AG08395 (cell line): ENCODE measurements at places on chromosomes 3 and 15.

GRCh38 chr15:57945616-57946015, 119.9 kb downstream of the ALDH1A2 start:
- no peak for DNase-seq

DNA sequence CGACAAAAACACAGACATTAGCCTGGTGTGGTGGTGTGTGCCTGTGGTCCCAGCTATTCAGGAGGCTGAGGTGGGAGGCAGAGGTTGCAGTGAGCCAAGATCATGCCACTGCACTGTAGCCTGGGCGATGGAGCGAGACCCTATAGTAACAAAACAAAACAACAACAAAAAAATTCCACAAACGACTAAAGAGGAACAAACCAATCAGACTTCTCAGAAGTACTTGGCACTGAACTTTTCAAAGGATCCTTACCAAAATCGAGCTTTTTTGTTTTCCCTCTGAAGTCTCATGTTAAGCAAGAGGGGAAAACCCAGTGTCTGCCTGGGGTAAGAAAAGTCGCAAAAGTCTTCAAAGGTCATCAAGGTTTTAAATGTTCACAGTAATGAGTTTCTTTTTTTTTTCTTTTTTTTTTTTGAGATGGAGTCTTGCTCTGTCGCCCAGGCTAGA, 30.1 kb upstream of the TFRC start:
- no peak for DNase-seq

- peak; percentile 5 for DNase-seq
Measured at GRCh38 chr3:29763115-29763514, 482.2 kb downstream of the RBMS3 start.

DNA sequence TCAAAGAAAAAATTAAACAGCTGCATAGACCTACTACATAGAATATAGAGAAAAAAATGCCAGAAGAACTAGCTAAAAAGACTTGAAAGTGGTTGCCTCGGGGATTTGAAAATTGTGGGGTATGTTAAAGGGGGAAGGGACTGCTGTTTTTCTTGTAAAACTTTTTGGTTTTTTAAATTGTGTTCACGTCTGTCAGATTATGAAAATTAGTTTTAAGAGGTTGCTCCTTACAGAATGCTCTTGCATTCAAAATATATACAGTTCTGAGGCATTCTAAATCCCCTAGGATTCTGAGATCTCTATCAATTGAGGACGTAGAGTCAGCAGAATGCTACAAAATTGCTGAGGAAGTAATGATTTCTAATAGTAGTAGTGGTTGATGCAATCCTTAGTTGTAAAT, 28.6 kb downstream of the PIAS1 start:
- no peak for DNase-seq

DNA sequence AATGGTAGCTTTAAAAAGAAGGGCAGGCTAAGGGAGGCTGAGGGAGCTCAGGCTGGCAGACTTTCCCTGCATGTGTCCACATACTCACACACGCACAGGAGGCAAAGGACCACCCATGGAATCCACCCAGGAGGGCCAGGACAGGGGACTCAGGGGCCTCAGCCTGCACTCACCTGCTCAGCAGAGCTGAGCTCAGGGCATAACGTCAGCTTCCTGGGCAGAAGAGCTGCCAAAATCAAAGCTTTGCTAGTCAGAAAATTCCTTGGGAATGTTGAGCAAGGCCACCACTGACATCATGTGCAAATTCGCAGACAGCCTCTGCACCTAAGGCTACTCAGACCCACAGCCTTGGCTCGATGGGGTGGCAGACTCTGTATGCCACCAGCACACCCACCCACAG, 16.4 kb upstream of the ALAS1 start:
- peak; percentile 79 for DNase-seq

DNA sequence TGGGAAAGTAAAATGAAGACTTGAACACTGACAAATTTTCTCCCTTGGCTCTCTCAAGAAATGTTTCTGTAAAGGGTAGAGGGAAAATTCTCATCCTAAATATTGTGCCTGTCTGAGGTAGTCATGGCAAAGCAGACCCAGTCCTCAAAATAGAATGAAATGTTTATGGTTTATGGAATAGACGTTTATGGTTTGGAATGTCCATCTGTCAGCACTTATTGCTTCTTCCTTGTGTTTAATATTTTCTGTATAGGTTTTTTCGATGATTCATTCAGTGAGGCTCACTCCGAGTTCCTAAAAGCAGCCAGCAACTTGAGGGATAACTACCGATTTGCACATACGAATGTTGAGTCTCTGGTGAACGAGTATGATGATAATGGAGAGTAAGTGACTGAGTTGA, 13.9 kb downstream of the ELL3 start:
- DNase-seq, result no peak

GRCh38 chr3:115958526-115958925, 335.2 kb downstream of the GAP43 start:
- no peak for DNase-seq

- DNase-seq, result no peak
Measured at GRCh38 chr3:41569632-41570305, 370.5 kb downstream of the CTNNB1 start.

GRCh38 chr15:70672081-70672480, 91.3 kb downstream of the UACA start:
- no peak for DNase-seq

- peak; percentile 29 for DNase-seq
Measured at GRCh38 chr3:113212150-113212843, 940 bp downstream of the BOC start.

- DNase-seq, result no peak
Measured at GRCh38 chr3:152076148-152076547, 192.6 kb upstream of the MBNL1 start.

- DNase-seq, result no peak
Measured at GRCh38 chr3:36823806-36824205, 59.5 kb upstream of the DCLK3 start.

- DNase-seq, result no peak
Measured at GRCh38 chr3:161740421-161740820, 243.8 kb downstream of the OTOL1 start.

DNA sequence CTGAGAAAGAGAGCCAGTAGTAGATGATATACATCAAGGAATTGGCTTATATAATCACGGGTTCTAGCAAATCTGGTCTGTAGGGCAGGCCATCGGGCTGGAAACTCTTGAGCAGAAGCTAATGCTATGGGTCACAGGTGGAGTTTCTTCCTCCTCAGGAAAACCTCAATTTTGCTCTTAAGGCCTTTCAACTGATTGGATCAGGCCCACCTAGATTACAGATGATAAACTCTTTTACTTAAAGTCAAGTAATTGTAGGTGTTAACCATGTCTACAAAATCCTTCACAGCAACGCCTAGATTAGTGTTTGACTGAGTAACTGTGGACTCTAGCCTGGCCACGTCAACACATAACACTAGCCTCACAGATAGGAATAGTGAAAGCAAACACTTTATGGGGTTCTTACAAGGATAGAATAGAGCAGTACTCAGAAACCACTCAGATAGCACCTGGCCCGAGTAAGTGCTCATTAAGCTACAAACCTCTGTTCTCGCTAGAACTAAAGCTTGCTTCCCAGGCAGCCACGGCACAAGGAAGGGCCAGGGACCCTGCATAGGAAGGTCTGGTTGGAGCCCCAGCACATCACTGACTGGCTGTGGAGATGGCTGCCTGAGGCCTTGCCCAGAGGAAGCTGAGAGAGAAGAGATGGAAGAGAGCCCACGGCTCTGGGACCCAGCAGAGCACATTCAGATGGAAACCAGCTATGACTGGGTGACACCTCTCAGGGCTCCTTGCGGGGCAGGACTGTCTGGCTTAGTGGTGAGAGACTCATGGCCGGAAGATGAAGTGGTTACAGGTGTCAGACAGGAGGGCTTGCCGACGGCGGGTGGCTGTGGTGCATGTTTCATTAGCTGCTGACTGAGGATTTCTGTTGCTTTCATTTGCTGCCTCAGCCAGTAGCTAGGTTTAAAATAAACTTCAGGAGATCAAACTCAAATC, 202.5 kb upstream of the TLE3 start:
- DNase-seq, result no peak

DNA sequence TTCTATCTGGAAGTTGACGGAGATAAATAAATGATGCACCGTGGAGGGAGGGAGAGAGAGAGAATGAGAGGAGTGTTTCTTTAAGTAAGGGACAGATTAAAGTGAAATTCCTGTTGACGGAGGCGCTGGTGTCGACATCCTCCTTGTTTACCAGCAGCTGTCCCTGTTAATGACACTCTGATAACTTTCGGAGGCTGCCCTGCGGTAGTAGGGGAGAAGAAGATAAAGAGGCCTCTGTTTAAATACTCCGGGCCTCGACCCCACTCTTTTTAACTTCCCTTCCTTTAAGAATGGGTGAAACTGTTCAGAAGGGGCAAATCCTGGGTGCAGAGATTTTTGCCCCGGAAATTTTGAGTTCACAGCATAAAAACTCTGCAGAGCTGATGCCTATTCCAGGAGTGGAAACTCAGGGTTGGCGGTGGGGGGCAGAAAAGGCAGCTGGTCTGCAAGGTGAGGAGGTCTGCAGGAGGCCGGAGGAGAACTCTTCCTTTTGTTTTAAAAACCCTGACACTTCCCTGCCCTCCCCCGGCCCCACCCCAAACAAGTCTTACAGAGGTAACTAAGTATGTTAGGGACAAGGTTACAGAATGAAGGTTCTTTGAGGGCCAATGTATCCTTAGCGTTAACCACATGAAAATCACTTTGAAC, 276.6 kb upstream of the NR2F2 start:
- no peak for DNase-seq

GRCh38 chr3:8864402-8865350, 95.3 kb upstream of the OXTR start:
- DNase-seq, result no peak
